ENCODE measurements at places on chromosomes 4 and X. TPM values are rescaled to one million over a fixed set of nuclear protein-coding genes. Genes with fewer than 3 reads are reported as not detected.

The PPP1R3F gene
- total RNA-seq: 3.0 TPM

The ZXDB gene
- 6.6 TPM for total RNA-seq

The STOX2 gene
- 3.0 TPM for total RNA-seq

The XAGE2 gene
- not detected for total RNA-seq

The SPINK2 gene
- total RNA-seq: not detected

The ITIH6 gene
- 0.01 TPM for total RNA-seq

The MAGEA8 gene
- not detected for total RNA-seq

The SERPINA7 gene
- not detected for total RNA-seq

The HNRNPH2 gene
- 59.7 TPM for total RNA-seq

The LDOC1 gene
- 83.3 TPM for total RNA-seq

The RIPPLY1 gene
- not detected for total RNA-seq

The MAD2L1 gene
- total RNA-seq: 46.7 TPM

The UGT2B7 gene
- total RNA-seq: 0.12 TPM

The PRDX4 gene
- total RNA-seq: 278 TPM

The C4orf50 gene
- total RNA-seq: not detected

The AREG gene
- total RNA-seq: 66.7 TPM

The APLN gene
- 0.85 TPM for total RNA-seq

The NLGN3 gene
- total RNA-seq: 1.2 TPM

The NALF2 gene
- total RNA-seq: 5.8 TPM

The PLRG1 gene
- 59.2 TPM for total RNA-seq

The NEXMIF gene
- total RNA-seq: 0.01 TPM
